ENCODE measurements at places on chromosomes 1 and 21.

DNA sequence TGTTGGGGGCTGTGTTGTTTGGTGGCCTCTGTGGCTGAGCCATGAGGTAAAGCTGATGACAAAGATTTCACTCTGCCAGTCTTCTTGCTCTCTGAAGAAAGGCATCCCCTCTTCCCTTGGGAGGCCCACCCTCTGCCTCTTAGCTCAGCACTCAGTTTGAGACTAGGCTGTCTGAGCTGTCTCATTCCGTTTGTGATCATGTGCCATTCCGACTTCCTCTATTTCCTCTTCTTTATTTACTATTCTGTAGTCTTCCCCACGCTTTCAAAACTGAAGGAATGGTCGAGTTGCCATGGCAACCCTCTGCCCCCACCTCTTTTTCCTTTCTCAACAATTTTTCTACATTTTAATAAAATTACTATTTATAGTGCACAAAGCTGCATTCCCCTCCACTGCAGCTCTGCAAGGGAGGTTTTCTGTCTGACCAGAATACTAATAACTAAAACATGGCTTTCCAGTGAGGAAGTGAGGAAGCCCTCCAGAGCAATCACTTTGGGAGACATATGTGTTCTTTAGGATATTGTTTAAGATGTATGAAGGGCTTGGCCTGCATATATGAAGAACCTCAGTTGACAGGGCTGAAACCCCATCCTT lies 30.8 kb downstream of the KCNA3 start:
- no peak for DNase-seq

DNA sequence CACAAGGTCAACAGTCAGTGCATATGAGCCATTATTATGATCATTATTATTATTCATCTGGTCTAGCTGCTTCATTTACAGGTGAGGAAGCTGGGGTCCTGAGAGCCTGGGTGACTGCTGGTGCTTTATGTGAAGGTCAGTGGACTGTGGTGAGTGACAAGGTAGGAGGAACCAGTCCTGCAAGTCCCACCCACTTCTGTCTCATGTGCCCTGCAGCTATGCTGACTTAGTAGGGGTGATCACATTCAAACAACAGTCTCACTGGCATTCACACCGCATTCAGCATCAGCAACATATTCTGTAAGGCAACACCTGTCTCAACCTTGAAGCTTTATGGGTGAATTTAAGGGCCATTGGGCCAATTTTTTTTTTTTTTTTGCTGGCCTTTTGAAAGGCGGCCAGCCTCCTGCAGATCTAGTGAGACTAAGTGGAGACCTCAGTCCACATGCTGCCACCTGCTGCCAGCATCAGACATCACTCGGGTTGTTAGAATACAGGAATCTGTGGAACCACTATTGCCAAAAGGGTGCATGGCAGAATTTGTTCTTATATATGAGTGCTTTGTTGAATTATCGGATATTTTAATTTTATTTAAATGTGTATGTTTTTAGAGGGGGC lies 59.9 kb upstream of the CACNA1E start:
- DNase-seq: no peak

DNA sequence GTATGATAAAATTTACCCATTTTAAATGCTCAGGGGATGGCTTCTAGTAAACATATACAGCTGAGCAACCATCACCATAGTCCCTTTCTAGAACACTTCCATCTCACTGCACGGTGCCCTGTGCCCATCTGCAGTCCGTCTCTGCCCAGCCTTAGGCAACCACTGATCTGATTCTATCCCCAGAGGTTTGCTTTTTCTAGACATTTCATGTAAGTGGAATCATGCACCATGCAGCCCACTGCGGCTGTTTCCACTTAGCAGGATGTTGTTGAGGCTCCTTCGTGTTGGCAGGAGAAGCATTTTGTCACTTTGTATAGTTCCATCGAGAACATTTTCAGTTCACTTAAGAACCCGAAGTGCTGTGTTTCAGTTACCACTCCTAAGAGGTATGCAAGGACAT lies 27.8 kb upstream of the VAMP3 start:
- peak; percentile 58 for DNase-seq

- DNase-seq: no peak
These were observed 430.1 kb upstream of the USP24 start for GRCh38 chr1:55645270-55645669.

GRCh38 chr21:35624901-35625300 lies 435.4 kb downstream of the SETD4 start:
- no peak for DNase-seq

GRCh38 chr1:157269656-157270375 lies 131.6 kb upstream of the ETV3 start:
- no peak for DNase-seq

DNA sequence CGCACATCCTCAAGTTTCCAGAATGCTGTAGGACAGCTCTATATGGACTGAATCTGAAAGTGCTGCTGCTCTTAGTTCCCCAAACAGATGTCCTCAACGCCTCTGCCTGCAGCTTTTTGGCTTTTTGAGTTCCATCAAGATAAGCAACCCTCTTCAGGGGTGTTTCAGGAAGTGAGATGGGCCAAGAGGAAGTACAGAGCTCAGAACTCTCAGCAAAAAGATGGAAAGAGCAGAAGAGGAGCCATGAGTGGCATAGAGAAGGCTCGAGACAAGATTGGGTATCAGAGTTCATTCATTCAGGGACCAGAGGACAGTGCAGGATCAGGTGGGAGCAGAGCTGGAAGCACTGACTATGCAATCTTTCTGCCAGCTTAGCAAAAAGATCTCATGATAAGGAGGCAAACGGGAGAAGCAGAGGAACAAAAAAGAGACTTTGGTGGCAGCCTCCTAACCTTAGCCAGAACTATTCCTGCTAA lies at the start of the genes ADORA3 and TMIGD3:
TSS of gene ADORA3 (minus strand) at position 49 of the 476 bp plus-strand sequence. CDS start 279 bp downstream, outside the sequence.
TSS of gene TMIGD3 (minus strand) at position 49 of the 476 bp plus-strand sequence. CDS start 279 bp downstream, outside the sequence.
- no peak for DNase-seq

DNA sequence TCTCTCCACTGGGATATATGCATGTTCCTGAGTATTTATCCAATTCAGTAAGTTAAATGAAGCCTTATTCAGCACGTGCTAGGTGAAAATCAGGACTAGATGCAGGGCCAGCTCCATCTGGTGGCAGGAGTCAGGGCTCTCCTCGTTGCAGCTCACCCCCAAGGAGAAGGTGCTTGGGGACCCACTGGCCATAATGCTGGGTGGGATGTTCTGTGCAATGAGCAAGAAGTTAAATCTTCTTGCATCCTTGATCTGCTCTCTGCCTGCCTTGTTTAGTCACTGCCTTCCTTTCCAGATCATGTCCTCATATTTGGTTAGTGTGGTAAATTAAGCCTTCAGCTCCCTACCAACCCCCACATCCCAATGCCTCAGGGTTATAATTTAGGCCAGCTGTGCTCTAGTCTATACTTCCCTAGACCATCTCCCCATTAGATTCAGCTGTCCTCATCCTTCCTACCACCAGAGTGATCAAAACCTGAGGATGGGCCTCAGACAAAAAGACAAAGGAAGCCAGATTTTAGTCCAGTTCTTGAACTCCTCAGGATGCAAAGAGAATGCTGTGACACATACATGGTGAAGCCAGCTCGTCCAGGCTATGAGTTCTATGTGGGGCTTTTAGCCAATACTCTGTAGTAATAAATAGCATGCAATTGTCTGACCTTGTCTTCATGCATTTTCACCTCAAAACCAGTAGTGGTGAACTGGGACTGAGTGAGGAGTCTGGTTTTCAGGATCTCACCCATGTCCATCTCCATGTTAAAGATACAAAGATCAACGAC lies 55.9 kb downstream of the SEC16B start:
- DNase-seq: peak; percentile 18

- DNase-seq: no peak
These were observed 85.6 kb upstream of the TTC39A start for GRCh38 chr1:51415963-51416362.
